ENCODE measurements at places on chromosomes 2 and 18.

- no peak for DNase-seq
Observed at GRCh38 chr2:107358362-107358761, 468.3 kb upstream of the RGPD4 start.

DNA sequence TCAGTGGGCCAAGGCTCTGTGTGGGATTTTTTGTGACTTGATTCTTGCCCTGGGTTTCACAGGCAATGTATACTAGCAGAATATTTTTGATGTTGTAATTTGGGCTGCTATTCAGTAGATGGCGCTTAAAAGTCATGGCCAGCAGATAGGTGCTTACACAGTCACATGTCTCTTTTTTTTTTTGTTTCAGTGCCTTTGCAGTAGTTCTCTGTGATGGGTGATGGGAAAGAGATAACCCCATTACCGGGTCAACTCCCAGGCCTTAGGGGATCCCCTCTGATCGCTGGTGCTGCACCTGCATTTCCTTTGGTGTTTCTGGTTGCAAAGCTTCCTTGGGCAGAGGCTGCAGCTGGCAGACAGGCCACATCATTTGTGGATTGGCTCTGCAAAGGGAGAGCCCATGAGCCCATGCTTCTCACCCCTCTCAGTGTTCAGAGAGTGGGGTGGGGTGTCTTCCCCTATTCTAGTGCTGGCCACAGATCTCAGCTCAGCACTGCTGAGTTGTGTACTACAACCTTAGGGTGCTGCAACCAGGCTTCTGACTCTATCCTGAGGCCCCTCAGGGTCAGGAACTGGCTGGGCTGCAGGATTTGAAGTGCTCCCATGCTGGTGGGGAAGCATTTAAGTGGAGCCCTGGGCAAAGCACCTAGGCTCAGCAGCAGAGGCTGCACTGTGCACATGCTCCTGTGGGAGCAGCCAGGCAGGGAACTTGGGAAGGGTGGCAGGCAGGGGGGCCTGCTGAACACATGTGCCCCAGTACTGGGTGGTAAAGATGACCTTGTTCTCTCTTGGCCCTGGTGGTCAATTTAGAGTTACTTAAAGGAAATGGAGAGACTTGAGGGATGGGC lies 219.8 kb upstream of the SPHKAP start:
- no peak for DNase-seq

GRCh38 chr2:218386505-218387368 lies 4.7 kb downstream of the SLC11A1 start:
- DNase-seq, result no peak

GRCh38 chr2:74927621-74928020 lies 30.8 kb upstream of the POLE4 start:
- no peak for DNase-seq

DNA sequence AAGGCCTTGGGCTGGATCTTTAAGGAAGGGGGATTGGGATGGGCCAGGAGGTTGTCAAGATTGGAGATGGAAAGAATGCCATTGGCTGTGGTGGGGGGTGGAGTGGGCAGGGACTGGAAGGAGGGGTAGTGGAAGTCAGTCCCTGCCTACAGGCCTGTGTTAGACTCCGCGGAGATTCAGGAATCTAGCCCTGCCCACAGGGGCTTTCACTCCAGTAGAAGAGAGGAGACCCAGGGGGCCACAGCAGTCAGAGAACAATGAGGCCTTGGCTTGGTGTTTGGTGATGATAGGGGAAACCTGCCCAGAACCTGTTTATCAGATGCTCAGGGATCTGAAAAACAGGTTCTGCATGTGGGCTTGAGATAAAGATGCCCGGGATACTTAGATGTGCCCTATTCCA lies 6.1 kb downstream of the STEAP3 start:
- DNase-seq, result no peak

- no peak for DNase-seq
Observed at GRCh38 chr2:71534201-71534600, 80.8 kb downstream of the DYSF start.

GRCh38 chr2:86414996-86415395 lies 26.2 kb upstream of the KDM3A start:
- no peak for DNase-seq

- DNase-seq, result no peak
Observed at GRCh38 chr2:162092658-162093556, 18.9 kb upstream of the DPP4 start.

DNA sequence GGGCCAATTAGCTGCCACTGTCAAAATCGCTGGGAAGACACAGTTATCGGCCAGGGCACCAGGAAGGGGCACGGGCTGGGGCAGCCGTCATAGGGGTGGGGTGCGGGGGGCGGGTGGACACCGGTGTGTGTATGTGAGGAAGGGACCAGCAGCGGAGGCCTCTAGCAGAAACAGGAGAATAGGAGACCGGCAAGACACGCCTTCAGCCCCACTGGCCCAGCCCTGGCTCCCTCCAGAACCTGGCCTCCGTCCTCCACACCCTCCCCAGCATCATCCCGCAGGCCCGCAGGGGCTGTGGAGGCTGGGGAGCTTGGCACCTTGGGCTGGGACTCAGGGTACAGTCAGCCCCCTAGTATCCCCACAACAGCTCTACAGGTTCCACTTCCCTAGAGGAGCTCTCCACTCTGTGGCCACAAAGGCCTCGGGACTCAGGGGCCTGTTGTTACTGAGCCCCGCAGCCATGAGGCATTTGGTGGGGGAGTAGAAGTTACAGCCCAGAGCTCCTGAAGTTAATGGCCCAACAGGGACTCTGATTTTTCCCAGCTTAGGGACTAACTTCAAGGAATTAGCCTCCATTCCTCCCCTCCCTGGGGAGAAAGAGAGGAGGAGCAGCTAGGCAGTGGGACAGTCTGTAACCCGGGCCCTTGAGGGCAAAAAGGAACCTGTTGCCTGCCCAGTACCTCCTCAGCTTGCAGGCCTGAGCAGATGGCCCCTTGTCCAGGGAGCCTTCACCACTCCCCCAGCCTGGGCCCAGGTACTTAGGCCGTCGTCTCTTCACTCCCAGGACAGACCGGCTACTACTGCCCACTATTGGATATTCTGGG lies 19.9 kb downstream of the SH2D6 start:
- DNase-seq, result no peak

DNA sequence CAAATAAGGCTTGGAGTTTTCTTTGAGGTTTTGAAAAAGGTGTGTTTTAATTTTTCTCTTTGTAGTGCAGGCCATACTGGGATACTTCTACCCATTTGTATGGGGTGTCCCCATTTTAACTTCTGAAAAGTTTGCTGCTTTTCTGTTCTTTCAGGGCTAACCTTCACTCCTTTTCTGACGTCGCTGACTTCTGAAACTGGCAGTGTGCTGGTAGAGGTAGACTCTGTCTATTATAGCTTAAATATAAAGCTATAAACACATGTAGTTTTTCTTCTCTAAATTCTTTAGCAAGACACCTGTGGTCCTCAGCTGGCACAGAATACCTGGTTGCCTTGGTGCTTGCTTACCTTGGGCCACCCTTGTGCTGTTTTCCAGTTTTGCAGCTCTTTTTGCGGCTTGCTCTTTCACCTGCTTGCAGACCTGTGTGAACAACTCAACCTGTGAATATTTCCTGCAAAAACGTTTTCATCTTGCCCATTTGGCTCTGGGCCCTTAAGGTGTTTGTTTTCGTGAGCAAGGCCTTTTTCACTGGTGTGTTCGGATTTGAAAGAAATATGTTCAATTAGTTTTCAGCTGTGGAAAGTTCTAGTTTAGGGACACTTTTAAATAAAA lies 42.2 kb downstream of the PHLPP1 start:
- DNase-seq, result no peak

DNA sequence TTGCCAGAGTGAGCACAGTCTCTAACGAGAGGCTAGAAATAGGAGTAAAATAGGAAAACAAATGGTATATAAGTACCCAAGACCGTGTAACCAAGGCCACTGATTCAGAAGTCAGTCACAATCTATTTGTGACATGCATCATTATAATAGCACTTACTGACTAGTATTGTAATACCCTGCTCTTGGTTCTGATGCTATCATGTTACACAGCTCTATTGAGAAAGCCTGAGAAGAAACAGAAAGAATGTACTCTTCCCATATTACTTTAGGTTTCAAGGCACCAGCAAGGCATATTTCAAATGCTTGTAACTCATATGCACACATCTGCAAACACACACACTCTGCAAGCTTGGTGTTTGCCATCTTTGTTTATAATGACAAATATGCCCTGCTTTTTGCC lies 746.4 kb downstream of the SLC4A3 start:
- no peak for DNase-seq

DNA sequence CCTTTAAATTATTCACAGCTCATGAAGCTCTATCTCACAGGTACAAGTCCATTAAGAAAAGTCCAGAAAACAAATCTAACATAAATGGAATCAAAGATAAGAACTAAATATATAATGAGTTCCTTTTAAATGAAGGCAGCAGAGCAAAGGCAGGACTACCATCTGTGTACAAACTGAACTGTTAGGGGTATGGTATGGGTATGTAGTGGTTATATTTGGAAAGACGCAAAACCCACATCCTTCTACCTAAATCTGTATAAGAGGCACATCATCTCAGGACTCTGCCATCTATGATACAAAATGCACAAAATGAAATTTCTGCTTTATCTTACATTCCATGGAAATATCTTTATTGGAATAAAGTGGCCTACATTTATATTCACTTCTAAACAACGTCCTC lies 59.9 kb downstream of the PDE11A start:
- no peak for DNase-seq

DNA sequence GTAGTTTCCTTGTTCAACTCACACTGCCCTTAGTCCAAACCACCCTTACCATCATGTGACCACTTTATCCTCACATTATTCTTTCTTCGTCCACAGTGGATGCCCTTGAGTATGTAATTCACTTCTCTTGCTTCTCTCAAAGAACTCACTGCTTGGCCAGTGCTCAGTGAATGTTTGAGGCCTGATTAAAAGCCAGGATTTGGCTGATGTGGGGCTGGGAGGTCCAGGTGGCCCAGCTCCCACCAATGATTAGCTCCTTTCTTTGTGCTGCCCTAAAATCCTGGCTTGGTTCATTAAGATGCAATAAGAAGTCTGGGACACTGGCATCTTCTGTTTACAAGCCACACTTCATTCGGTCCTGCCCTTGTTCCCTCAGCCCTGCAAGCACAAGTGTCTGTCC lies 97.8 kb upstream of the CELF4 start:
- no peak for DNase-seq

- DNase-seq, result no peak
Observed at GRCh38 chr18:22031611-22032010, 137.8 kb upstream of the GATA6 start.

DNA sequence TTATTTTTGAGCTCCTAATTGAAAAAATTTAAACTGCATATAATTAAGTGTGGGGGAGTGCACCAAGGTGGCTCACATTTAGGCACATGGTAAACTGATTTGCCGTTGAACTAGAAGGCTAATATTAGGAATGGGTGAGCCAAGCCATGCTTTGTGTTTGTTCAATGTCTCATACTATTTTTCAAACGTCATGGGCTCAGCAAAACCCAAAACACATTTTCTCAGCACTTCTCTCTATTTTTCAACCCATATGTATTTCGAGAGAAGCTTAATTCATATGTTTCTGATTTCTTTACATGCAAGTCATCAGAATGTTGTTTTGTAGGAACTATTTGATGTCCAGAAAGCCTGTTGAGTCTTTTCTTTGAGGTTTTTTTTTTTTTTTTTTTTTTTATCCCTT lies 291.2 kb downstream of the TCF4 start:
- no peak for DNase-seq

GRCh38 chr18:68679528-68679927 lies 35.4 kb downstream of the TMX3 start:
- DNase-seq, result no peak

DNA sequence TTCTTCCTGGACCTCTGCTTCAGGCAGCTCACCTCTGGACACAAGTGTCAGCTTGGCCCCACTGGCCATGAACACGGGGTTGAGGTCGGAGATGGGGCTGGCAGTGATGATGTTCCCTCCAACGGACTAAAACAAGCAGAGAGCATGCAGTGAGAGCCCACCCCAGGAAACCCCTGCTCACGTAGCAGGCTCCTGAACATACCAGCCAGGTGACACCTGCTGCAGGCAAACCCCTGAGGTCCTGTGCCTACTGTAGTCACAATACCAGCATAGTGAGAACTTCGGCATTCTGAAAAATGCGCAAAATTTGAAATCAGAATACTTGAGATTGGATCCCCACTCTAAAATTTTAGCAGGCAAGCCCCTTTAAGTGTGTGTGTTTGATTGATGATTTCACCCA lies 32.9 kb downstream of the XDH start:
- no peak for DNase-seq

- DNase-seq, result no peak
Observed at GRCh38 chr2:160375802-160376469, 117.7 kb downstream of the RBMS1 start.

- DNase-seq, result no peak
Observed at GRCh38 chr2:84879584-84880394, 1.1 kb downstream of the TRABD2A start.

DNA sequence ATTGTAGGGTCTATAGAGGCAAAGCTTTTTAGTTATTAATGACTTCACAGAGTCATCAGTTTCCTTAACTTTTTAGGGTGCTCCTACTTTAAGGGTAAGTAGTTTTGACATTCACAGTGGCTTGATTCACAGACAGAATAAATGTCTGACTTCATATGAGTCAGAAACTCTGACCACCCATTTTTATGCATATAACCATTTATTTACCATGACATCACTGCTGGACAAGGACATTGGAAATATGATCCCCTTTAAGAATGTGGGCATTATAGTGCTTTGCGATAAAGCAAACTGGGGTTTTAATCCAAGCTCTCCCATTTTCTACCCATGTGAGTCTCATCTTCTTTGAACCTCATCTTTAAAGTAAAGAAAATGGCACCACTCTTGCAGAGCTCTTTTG lies 162.0 kb upstream of the MC4R start:
- no peak for DNase-seq

- no peak for DNase-seq
Observed at GRCh38 chr18:75206452-75207309, 2.3 kb downstream of the PTGR3 start.

GRCh38 chr2:107986278-107987217 lies at the start of gene SLC5A7:
Gene SLC5A7, plus strand, starts transcription at chr2:107986524. Its CDS starts 1,632 bp downstream, at chr2:107988156.
- DNase-seq, result no peak

DNA sequence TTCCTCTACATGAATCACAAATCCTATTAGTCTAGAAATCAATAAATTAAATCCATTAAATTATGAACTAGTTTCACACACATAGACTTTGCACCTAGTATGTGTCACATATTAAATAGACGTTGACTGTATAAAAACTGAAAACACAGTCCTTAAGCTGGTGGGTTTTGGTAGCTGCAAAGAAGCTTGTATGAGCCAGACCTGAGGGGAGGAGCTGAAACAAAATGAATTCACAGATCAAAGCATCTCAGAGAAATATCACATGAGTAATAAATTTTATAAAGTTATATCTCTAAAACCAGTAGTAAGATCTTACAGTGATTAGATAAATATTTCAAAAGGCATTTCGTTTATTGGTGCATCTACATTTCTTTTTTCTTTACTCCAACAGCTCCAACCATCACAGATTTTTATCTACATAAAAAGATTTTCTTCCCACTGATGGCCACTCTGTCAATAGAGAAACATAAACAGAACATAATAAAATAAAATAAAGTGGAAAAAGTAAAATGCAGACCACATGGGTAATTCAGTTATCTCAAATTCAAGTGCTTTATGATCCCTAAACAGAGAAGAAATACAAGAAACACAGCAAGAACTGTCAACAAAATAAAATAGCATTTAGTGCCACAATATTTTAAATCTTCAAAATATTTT lies 420.0 kb upstream of the CYRIA start:
- no peak for DNase-seq

All from stimulated activated CD4-positive, alpha-beta T cell treated with anti-CD3 and anti-CD28 coated beads, Interleukin-1b, Interleukin-23, amount 100 ng/mL, for 24 hours (primary cell).